ENCODE measurements at places on chromosomes 3 and 15. TPM values are rescaled to one million over a fixed set of nuclear protein-coding genes. Genes with fewer than 3 reads are reported as not detected.

DNA sequence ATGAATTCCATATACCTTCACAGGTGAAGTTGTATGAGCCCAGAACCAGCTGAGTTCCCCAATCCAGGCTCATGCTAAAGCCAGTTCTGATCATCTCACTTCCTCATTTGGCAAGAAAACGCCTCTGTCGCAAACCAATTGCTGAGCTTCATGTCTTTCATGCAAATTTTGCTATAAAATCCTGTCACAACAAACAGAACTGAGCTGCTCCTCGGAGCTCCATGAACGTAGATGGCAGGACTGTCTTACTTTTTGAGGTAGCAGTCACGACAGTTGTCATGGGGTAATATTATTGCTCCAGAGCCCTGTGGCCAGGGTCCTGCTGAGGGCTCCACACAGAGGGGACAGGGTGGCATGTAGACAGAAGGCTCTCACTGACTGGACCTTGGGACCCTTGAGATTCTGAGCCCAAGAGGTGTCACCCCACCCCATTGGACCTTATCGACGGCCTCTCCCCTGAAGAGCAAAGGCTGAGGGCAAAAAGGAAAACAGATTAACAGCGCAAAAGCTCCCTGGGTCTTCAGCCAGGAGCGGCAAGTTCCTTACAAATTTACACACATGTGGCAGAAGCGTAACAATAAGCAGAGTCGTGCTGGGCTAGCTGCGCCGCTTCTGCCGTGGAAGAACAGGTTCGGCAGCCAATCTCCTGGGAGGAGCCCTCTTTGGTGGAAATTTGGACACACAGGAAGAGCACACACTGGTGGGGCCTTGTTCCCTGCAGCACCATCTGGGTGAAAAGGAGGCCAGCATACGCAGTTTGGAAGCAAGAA lies 249.2 kb downstream of the OPA1 start:
- DNase-seq: no peak

DNA sequence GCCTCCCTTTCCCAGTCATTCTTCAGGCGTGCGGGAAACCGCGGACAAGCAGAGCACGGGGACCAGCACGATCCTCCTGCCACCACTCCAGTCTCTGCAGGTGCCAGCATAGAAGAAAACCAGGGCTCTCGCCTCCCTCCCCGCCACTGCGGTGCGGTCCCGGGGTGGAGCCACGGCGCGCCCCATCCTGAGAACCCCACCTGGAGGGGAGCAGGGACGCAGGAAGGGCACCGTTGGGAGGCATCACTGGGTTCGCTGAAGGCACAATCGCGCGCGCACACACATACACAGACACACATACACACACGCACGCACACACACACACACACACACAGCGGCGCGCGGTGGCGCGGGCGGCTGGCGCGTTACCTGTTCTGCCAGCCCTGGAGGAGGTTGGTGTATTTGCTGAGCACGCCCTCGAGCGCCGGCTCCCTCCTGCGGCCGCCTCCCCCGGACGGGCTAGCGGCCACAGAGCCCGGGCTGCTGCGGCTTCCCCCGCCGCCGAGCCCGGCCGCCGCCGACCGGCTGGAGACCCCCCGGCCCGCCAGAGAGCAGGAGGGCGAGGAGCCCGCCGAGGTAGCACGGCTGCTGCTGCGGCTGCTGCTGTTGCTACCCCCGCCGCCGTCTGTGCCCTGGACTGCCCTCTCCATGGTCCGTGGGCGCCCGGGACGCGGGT lies 394 bp downstream of the OSBPL10 start:
- peak; percentile 59 for DNase-seq

DNA sequence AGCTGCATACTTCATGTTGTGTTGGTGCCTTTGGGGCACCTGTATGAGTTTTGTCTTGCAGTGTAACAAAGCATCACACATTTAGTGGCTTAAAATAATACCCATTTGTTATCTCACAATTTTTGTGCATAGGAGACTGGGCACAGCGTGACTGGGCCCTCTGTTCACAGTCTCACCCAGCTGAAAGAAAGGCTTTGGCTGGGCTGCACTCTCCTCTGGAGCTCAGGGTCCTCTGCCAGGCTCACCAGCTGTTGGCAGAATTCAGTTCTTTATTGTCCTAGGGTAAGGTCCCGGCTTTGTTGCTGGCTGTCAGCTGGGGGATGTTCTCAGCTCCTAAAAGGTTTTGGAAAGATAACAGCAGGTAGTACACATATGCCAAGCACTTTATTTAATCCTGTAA lies 263.3 kb downstream of the CLSTN2 start:
- no peak for DNase-seq

DNA sequence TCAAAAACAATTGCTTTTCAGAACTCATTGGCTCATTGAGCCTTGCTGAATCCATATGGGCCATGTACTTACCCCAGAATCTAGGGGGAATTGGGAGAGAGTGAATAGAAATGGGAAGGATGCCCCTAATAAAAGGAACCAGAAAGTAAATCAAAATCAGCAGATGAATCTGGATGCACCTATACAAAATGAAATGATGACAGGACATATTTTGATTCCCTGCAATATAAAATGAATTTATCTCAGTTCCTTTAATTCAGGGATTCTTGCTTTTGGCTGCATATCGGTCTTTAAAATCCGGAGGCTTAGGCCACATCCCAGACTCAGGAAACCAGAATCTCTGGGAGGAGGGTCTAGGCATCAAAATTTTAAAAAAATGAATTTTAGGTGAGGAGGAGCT lies 107.7 kb upstream of the NEO1 start:
- no peak for DNase-seq

- peak; percentile 56 for DNase-seq
Measured at GRCh38 chr3:38117748-38118420, 19.0 kb downstream of the ACAA1 start.

GRCh38 chr3:132037581-132037980 lies 2.8 kb upstream of the CPNE4 start:
- DNase-seq: no peak

GRCh38 chr3:194492001-194492400 lies 5.2 kb upstream of the ATP13A3 start:
- DNase-seq: no peak

DNA sequence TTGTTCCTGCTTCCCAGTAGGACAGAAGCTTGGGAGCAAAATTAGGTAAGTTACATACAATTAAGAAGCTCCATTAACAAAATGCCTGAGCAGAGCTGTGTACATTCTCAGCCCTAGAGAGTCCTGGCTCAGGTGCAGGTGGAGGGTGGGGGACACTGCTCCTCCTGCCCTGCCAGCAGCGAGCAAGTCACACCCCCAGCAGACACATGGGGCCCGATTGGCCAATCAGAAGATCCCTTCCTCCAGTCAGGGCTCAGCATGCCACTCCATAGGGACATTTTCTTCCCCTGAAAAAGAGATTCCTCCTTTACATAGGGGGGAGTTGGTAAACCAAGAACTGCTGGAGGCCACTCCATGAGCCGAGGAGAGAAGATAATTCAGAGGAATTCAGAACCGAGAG lies 62.1 kb downstream of the PLXNA1 start:
- peak; percentile 34 for DNase-seq

- no peak for DNase-seq
Measured at GRCh38 chr3:194671511-194671899, 486 bp downstream of the LSG1 start.

- no peak for DNase-seq
Measured at GRCh38 chr3:171649911-171650592, 160.2 kb downstream of the PLD1 start.

- DNase-seq: no peak
Measured at GRCh38 chr3:70110066-70110465, 110.5 kb downstream of the SAMMSON start.

- DNase-seq: peak; percentile 3
Measured at GRCh38 chr3:25944329-25944728, 154.4 kb downstream of the OXSM start.

- DNase-seq: peak; percentile 72
Measured at GRCh38 chr3:69082805-69083204, 1.9 kb upstream of the ARL6IP5 start.

DNA sequence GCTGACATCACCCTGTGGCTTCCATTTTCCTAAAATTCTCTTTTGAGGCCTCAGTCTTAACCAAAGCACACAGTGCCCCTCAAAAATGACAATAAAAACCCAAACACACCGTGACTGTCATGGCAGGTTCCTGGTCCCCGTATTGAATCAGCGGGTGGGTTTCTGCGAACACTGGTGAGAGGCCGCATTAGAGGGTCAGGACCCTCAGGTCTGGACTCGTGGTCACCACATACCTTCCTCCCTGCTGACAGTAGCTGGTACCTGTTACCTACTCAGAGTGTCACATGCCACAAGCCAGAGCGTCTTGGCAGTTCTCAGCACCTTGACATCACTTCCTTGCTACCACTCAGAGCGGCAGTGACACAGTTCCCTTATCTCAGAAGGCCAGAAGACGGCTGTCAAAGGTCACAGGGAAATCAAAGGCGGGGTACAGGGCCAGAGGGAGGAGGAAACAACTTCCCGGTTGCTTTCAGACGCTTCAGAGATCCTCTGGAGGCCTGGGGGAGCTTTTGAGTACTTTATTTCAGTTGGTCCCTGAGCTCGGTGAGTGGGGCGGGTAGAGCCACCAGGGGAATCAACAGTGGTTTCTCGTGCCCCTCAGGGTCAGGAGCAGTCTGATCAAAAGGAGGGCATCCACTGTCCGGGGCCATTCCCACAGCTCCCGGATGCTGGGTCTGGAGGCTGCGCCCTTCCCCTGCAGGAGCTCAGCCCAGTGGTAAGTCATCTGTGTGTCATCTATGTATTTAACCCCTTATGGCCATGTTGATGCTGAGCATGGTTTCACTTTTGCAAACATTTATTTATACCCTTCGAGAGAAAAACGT lies at the start of the genes CCR5AS and CCRL2:
Gene CCR5AS, minus strand, starts transcription at position 279 of the 824 bp plus-strand sequence.
Gene CCRL2, plus strand, starts transcription at position 472 of the 824 bp plus-strand sequence. CDS start 821 bp downstream, outside the sequence.
- DNase-seq: peak; percentile 67

- DNase-seq: no peak
Measured at GRCh38 chr3:25900161-25900560, 110.3 kb downstream of the OXSM start.

- no peak for DNase-seq
Measured at GRCh38 chr15:38050529-38051448, 116.3 kb downstream of the TMCO5A start.

DNA sequence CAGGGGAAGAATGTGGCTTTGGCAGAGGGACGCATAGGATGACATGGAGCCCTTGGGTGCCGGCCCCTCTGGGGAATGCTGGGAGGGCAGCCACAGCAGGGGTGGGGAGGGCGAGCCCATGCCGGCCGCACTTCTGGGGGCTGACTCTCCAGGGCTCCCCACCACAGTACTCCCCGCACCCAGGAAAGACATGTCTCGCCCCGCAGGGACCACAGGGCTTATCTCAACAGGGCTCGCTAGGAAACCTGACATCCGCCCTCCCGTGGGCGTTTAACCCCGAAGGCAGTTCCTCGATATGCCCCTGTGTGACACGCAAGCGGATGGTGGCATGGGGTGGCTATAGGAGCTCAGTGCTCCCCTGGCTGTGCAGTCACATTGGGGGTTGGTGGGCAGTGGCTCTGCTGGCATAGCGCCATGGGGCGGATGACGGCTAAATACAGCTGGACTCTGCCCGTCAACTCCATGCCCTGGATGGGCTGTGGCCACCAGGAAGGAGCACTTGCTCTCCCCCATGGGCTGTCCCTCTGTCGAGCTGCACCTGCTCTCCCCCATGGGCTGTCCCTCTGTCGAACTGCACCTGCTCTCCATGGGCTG lies 141.4 kb downstream of the ADAMTS17 start:
- no peak for DNase-seq

DNA sequence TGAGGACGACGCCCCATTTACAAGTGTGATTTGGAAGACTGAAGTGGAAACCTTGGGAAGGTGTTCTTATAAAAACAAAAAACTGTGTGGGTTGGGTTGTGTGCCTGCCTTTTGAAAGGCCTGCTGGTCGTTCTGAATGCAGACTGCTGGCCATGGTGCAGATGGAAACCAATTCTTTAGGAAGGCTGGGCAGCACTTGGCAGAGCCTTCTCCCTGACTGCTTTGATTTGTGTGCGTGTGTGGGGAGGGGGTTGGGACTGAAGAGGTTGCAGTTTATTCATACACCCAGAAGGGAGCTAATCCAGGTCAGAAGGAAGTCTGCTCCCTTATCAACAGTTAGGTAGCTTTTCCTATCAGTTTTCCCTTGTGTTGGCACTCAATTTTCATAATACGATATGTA lies 288.7 kb downstream of the SOX2 start:
- no peak for DNase-seq

GRCh38 chr3:182631183-182632076 lies 161.9 kb upstream of the ATP11B start:
- DNase-seq: no peak

DNA sequence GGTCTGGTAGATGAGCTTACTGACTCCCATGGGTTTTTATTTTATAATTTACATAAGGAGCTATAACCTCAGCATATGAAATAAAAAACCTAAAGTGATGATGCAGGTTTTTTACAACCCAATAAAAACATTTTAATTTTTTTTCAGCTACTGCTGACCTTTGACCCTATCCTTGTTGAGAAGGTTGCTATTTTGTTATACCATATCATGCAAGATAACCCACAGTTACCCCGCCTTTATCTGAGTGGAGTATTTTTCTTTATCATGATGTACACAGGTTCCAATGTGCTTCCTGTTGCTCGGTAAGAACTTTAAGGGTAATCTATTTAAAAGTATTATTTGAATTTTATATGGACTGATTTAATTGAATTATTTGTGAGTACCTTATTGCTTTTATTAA lies 70.8 kb downstream of the DNAJC13 start:
- DNase-seq: no peak

- no peak for DNase-seq
Measured at GRCh38 chr3:73787620-73788019, 162.9 kb upstream of the PDZRN3 start.

GRCh38 chr3:172104471-172105072 lies 65.2 kb downstream of the FNDC3B start:
- peak; percentile 64 for DNase-seq

GRCh38 chr3:10330319-10330718 lies 9.4 kb upstream of the SEC13 start:
- DNase-seq: no peak

DNA sequence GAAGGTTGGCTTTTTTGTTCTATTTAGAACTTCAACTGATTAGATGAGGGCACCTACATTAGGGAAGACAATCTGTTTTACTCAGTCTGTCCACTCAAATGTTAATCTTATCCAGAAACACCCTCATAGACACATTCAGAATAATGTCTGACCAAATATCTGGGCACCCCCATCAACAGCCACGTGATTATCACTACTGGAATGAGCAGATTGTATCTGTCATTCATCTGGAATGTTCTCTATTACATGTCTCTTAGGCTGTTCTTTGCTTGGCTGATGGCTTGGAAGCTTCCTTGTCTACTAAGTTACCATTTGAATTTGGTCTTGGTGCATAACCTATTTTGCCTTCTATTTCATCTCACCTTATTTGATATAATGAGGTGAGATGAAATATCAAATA lies 15.7 kb upstream of the LRRC58 start:
- no peak for DNase-seq

- no peak for DNase-seq
Measured at GRCh38 chr3:108494906-108495531, 15.4 kb downstream of the MYH15 start.

The IQCF5 gene
- total RNA-seq: not detected

The MB21D2 gene
- total RNA-seq: 43.2 TPM

The INO80 gene
- total RNA-seq: 19.4 TPM

The CX3CR1 gene
- total RNA-seq: not detected

The PLD1 gene
- total RNA-seq: 7.8 TPM

The A4GNT gene
- not detected for total RNA-seq
